ENCODE measurements at places on chromosomes 16 and 17.

DNA sequence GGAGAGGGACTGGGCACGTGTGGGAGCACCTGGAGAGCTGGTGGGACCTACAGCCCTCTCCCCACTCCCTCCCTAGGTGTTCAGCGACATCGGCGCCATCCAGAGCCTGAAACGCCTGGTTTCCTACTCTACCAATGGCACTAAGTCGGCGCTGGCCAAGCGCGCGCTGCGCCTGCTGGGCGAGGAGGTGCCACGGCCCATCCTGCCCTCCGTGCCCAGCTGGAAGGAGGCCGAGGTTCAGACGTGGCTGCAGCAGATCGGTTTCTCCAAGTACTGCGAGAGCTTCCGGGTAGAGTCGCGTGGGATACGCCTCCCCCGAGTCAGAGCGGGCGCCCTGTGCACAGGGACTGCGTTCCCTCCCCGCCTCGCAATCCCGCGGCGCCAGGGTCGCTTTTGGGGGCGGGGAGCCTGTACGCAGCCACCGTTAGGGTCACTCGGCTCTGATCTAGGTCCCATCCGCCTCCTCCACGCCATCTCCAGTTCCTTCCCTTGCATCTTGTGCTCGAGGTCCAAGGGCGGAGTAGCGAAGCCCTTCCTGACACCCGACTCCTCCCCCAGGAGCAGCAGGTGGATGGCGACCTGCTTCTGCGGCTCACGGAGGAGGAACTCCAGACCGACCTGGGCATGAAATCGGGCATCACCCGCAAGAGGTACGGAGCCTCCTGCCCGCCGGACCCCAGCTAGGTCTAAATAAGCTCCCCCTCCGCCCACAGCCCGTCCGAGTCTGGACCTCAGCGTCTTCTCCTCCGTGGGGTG is 13.0 kb downstream of the SARM1 start:
- DNase-seq, result peak; percentile 82

- peak; percentile 58 for DNase-seq
Measured at GRCh38 chr17:36183001-36183971, 6.8 kb upstream of the TBC1D3B start.

GRCh38 chr16:88376835-88377726 is 5.7 kb upstream of the ZNF469 start:
- DNase-seq, result no peak

DNA sequence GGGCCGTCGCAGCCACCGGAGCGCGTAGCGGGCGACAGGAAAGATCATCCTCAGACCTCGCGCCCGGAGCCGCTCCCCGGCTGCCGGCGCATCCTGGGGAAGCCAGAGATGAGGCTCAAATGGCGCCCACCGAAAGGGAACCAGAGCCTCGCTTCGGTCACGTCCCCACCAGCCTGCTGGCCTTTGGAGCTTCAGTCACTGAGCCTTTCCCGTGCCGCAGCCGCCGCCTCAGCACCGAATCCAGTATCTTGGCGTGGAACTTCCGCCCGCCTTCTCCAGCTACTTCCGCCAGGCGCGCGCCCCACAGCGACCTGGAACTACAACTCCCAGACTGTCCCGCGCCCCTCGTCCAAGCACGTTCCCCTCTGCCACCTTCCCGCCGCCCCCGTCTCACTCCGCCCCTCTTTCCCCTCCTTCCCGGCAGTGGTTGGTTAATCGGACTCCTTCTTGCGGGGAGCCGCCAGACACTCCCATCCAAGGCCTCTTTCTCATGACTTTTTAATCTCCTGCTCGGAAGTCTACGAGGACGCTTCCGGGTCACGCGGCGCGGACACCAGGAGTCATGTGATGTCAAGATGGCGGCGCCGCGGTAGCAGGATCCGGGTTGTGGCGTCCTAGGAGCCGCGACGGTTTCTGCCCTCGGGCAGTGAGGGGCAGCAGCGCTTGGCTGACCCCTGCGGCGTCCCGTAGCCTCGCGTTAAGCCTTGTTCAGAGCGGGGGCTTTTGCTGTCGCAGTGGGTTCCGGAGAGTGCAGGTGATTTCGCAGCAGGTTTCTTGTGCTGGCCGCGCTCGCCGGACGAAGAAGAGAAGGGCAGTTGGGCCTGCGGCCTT is at the start of the genes SMCR8 and TOP3A:
Gene SMCR8, plus strand, starts transcription at position 563 of the 831 bp plus-strand sequence. CDS start 497 bp downstream, outside the sequence.
Gene TOP3A, minus strand, starts transcription at position 264 of the 831 bp plus-strand sequence. Its CDS starts 216 bp downstream, at position 48.
- peak; percentile 96 for DNase-seq

GRCh38 chr16:14303639-14304394 is 232.7 kb downstream of the MRTFB start:
- DNase-seq, result no peak

- no peak for DNase-seq
Measured at GRCh38 chr17:48542698-48543106, 2.2 kb downstream of the HOXB2 start.

DNA sequence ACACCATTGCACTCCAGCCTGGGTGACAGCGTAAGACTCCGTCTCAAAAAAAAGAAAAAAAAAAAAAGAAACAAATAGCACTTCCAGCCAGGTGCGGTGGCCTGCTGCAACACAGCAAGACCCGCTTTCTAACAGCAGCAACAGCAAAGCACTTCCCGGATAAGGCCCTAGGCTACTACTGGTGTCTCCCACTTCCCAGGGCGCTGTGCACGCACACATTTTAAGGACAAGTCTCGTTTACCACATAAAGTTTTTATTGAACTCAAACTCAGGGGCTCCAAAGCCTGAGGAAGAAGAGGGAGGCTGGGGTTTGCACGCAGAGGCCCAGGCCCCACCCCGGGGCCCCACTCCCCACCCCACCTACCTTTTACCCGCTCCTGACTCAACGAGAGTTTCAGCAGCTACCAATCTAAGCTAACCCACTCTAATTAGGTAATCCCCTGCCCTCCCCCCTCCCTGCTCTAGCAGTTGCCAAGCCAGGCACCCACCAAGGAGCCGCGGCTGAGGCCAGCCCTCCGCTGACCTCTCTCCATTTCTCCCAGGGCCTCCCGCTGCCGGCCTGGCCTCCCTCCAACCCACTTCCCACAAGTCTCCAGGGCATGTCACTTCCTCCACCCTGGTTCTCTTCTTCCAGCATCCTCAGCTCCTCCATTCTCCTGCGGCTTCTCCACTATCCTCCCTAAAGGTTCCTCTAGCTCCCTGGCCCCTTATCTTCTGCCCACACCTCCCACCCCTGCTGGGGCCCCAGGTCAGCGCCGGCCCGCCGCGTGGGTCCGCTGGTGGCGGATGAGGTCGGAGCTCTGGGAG is 2.4 kb downstream of the ZNF768 start:
- no peak for DNase-seq

GRCh38 chr17:1460233-1460632 is 4.2 kb upstream of the CRK start:
- no peak for DNase-seq

DNA sequence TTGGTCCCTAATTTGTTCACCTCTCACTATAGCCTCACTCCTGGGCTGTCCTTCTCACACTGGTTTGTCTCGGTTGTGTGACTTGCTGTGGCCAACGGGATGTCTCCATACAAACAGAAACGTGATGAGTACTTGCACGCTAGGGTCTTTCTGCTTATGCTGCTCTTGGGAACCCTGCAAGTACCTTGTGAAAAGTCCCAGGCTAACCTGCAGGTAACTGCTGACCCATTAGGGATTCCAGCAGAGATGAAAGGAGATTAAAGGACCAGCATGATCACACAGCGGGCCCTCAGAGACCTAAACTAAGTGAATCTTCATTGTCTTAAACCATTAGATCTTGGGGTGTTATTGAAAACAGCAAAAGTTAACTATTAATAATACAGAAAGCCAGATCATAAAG is 562.8 kb upstream of the GOT2 start:
- no peak for DNase-seq

DNA sequence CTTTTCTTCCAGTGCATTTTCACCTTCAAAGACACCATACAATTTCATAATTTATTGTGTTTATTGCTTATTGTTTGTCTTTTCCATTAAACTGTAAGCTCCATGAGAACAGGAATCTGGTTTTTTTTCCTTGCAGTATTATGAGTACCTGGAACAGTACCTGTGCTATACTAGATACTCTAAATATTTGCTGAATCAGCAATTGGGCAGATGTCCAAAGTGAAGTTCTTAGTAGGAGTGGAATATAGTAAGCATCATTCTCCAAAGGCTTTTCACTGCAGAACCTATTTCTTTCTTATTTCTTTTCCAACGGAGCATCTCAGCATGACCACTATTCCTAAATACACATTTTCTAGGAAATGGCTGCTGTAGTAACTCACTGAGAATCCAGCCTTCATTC is 269.0 kb upstream of the CCL2 start:
- no peak for DNase-seq

GRCh38 chr17:21313320-21313719 is 28.8 kb downstream of the MAP2K3 start:
- DNase-seq, result no peak

DNA sequence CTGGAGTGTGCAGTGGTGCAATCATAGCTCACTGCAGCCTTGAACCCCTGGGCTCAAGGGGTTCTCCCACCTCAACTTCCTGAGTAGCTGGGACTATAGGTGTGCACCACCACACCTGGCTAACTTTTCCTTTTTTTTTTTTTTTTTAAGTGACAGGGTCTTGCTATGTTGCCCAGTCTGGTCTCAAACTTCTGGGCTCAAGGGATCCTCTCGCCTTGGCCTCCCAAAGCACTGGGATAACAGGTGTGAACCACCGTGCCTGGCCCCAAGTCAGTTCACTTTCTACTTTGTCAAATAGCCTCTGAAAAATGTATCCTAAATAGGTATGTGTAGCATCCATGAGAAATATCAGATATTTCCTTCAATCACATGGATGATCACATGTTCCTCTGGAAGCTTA is 9.9 kb upstream of the NFAT5 start:
- no peak for DNase-seq

DNA sequence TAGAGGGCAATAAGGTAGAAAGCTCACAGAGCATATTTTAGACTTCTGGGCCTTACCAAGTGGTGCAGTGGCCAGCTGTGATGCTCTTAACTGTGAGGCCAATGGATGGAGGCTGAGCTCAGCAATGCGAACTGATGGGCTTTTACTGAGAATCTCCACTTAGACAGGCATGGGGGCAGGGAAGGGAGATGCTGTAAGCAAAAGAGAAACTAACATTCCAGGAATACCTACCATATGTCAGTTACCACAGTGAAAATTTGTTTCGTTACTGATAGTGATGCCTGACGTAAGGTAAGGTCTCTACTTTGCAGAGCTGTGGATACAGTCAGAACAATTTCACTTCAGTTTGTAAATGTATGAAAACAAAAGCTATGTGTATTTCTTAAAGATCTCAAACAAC is 250.6 kb upstream of the ZFHX3 start:
- no peak for DNase-seq

GRCh38 chr16:82580298-82580890 is 46.4 kb upstream of the CDH13 start:
- DNase-seq, result peak; percentile 1

GRCh38 chr16:9946022-9946720 is 236.1 kb downstream of the GRIN2A start:
- DNase-seq, result no peak

GRCh38 chr16:72474501-72475123 is 302.7 kb upstream of the PMFBP1 start:
- no peak for DNase-seq

DNA sequence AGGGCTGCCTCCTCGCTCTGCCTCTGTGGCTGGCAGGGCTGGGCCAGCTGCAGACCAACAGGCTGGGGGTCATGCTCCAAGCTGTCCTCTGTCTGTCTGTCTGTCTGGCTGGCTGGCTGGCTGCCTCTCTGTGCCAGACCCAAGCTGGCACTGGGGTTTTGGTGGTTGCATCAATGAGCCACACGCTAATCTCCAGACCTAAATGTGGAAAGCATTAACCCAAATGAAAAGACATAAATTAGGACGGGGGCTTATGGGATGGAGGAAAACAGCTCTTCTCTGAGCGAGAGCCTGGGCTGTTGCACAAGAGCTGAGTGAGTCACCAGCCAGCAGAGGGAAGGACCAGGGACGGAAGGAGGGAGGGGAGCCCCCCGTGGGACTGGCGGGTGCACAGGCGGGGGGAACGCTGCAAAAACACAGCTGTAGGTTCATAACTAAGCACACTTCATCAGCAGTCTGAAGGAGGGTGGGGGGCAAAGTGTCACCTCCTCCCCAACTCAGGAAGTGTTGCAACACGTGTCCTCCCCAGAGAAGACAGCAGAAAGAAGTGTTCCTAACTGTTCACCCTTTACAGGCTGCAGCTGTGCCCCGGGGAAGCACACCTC is 83.4 kb downstream of the GAS7 start:
- no peak for DNase-seq

DNA sequence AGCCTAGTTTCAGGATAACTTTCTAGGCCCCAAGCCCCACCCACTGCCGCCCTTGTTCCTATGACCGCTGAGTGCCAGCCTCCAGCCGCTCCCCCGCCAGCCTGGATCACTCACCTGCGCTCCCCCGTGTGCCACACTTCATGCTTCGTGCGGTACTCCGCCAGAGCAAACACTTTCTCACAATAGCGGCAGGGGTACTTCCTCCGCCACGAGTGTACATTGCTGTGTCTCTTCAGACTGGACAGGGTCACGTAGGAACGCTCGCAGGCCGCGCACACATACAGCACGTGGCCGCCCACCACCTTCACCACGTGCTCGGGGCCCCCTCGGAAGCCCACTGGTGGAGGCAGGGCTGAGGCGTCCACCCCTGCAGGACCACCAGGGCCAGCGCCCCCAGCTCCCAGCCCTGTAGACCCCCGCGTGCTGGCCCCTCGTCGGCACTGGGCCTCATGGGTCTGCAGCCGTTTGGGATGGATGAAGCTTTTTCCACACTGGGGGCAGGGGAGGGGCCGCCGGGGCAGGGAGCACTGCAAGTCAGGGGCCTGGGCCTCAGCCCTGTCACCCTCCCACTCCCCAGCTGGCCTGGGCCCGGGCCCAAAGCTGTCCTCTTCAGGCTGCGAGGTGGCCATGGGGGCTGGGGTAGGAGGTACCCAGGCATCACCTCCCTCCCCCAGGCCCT is 13.7 kb downstream of the ZBTB4 start:
- DNase-seq, result no peak

GRCh38 chr17:75003957-75004355 is 8.5 kb upstream of the MRPL58 start:
- no peak for DNase-seq

DNA sequence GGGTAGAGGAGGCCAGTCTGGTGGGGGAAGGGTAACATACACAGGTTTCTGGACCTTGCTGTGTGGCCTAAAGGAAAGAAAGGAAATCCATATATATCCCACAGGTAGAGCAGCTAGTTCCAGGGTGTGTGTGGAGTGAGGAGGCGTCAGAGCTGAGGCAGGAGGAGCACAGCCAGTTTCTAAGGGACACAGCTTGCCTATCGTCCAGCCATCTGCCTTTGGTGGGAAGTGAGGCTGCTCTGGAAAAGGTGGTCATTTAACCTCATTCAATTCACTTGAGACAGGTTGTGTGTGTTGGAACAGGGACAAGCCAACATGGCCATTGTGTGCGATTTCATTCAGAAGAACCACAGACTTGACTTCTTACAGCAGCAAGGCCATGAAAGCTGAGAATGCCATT is 36.9 kb upstream of the ERN1 start:
- no peak for DNase-seq

- DNase-seq, result no peak
Measured at GRCh38 chr16:14502256-14502875, 127.7 kb downstream of the PARN start.

DNA sequence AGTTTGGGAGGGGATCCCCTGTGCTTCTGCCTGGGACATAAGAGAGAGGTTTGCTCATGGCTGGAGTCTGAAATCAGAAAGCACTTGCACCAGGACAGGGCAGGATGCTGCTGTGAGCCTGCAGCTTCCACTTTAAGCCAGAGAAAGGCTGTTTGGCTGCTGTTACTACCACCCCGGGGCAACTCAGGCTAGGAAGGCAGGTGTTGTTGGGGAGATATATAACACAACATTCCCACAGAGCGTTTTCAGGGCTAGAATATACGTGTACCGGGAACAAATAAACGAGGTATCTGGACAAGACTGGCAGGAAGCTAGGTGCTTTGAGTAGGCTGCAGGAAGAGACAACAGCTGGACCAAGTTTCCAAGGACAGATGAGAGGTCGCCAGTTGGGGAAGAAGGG is 313.3 kb upstream of the CCL2 start:
- no peak for DNase-seq

GRCh38 chr17:38729886-38730525 is at the start of gene CISD3:
CISD3 (plus strand) TSS chr17:38730341; CDS start chr17:38730359, 18 bp downstream.
- peak; percentile 89 for DNase-seq
